ENCODE measurements at places on chromosomes 12 and 14.

GRCh38 chr14:94139006-94139405 lies 9.6 kb upstream of the IFI27L2 start:
- DNase-seq = no peak

DNA sequence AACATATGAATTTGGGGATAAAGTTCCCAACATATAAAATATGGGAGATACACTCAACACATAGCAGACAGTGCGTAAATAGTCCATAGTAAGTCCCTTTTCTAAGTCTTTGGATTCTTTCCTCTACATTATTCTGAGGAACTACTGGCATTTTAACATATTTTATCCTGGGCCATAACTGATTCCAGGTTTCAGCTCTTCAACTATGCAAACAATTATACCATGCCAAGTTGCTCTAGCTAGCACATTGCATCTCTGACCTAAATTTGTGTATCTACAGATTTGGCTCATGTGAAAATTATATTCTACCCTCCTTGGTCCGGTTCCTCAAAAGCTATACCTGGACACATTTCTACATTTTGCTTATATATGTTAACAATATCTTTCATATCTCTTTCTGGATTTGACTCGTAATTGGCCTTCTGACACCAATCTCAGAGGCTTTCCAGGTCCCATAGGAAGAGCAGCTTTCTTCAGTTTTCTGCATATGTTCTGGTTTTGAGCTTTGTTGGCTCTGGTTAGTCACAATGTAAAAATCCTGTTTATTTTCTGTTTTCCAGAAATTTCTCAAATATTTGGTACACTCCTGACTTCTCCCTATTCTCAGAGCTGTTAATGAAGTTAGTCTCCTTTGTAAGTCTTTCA lies 305.4 kb downstream of the BMP4 start:
- no peak for DNase-seq

DNA sequence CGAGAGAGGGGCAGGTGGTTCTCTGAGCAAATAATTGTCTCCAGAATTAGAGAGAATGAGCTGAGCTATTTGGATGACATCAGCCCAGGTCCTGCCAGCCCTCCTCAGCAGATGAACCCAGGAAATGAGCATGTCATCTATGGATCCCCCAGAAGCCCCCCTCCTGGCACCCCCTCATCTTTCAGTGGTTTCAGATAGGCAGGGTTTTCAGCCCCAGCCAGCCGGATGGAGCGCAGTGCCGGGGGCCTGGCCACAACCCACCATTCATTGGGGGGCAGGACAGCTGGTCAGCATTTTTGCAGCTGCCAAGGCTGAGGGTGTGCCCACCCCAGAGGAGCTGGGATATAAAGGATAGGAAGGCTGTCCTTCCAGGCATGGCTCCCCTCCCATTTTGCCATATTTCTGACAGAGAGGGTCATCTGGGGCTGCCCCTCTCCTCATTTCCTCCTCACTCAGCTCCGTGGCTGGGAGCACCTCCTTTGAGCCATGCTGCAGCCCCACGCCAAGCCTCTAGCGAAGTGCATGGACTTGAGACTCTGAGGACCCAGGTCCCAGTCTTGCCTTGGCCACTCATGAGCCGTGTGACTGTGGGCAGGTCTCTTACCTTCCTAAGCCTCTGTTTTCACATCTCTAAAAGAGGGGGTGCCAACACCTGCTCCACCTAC lies 6.0 kb upstream of the KRT71 start:
- no peak for DNase-seq

GRCh38 chr12:98332642-98333041 lies 182.7 kb upstream of the TMPO start:
- no peak for DNase-seq

DNA sequence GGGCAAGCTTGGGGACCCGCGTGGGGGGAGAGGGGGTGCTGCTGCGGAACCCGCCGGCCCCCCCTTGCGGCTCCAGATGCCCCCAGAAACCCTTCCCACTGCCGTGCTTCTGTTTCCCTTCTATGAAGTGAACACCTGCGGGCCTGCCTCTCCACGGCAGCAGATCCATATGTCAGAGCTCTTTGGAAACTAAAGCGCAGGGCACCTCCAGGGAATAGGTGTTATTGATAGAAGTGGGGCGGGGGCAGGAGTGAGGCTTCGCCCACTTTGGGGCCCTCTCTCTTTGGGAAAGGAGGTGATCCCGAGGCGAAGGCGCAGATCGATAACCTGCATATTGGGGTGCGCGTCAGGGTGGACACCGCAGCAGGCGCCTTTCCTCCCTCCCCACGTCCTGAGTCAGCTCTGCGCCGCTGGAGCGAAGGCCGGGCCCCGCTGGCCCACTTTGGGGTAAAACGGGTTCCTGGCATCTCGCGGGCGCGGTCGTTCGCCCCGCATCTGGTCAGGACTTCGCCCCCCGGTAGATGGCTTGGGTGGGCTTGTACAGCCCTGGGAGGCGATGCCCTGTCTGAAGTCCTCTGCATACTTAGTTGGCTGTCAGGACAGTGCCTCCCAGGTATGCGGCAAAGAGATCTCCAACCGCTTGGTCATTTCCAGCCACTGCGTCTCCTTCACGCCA lies 524 bp downstream of the KMT5A start:
- DNase-seq = peak; percentile 71

- DNase-seq = no peak
Observed at GRCh38 chr14:28780843-28781820, 14.5 kb downstream of the FOXG1 start.

DNA sequence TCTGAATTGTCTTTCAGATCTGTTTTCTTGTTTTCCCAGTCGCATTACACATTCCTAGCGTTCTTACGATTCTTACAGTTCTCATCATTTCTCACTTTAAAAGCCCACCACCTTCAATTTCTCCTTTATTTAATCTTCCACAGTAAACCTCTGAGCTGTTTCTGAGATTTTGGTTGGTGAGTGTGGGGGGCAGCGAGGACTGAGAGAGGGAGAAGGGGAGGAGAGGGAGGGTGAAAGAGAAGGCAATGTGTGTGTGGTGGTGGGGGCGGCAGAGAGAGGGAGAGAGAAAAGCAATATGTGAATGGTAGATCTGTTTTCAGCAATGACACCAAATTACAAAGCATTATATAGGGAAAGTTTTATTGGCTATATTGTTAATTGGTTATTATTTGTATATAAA lies 282.6 kb downstream of the SOX5 start:
- DNase-seq = no peak

- DNase-seq = no peak
Observed at GRCh38 chr14:68208218-68208617, 388.6 kb downstream of the RAD51B start.

DNA sequence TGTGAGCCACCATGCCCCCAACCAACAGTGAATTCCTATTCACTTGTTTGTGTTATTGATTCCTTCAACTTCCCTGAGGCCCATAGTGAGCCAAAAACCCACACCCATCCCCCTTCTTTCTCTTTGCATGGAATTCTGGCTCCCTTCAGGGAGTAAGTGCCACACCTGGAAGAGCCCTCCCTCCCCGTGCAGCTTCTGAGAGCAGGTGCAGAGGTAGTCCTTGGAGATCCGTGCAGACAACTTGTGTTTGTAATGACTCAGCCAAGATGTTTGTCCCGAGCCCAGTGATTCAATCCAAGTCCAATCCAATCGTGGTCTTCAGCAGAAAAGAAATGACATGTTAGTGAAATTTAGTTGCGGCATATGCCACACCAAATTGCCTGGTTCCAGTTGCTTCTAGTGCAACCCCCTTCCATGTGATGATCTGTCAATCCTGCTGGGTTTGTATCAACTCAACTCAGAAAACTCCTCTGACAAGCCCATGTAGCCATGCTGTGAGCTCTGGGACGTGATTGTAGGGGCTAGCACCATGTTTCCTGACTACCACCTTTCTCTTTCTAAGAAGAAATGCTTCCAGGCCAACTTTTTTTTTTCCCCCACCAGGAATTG lies 27.5 kb downstream of the GPRC5A start:
- DNase-seq = no peak

GRCh38 chr14:34439090-34439489 lies 22.9 kb downstream of the SPTSSA start:
- DNase-seq = no peak

DNA sequence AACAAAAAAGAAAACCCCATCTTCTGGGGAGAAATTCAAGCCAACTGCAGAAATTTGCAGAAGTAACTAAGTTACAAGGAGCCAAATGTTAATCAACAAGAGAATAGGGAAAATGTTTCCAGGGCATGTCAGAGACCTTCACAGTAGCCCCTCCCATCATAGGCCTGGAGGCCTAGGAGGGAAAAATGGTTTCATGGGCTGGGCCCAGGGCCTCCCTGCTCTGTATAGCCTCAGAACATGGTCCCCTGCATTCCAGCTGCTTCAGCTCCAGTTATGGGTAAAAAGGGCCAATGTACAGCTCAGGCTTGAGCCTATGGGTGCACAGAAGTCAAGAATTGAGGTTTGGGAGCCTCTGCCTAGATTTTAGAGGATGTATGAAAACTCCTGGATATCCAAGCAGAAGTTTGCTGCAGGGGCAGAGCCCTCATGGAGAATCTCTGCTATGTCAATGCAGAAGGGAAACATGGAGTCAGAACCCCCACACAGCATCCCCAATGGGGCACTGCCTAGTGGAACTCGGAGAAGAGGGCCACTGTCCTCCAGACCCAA lies 260.9 kb downstream of the DUSP6 start:
- DNase-seq = no peak

- no peak for DNase-seq
Observed at GRCh38 chr12:10131111-10131690, 1.2 kb upstream of the CLEC7A start.

DNA sequence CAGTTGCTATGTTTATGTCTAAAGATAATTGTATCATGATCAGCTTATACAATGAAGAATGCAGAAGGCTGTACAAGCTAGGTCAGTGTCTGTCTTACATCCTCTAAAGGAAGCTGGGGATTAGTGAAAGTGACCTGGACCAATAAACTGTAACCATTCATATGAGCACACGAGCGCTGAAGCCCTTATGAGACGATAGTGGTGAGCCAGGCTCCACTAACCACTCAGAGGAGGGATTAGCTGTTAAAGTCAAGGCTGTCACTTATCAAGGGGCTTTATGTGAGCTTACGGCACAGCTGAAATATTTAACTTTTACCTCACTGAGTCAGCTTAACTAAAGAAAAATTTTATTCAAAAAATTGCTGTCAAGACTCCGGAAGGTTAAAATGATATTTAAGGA lies 30.3 kb downstream of the NDUFA12 start:
- no peak for DNase-seq

- DNase-seq = no peak
Observed at GRCh38 chr12:92556141-92556540, 146.6 kb upstream of the PLEKHG7 start.

DNA sequence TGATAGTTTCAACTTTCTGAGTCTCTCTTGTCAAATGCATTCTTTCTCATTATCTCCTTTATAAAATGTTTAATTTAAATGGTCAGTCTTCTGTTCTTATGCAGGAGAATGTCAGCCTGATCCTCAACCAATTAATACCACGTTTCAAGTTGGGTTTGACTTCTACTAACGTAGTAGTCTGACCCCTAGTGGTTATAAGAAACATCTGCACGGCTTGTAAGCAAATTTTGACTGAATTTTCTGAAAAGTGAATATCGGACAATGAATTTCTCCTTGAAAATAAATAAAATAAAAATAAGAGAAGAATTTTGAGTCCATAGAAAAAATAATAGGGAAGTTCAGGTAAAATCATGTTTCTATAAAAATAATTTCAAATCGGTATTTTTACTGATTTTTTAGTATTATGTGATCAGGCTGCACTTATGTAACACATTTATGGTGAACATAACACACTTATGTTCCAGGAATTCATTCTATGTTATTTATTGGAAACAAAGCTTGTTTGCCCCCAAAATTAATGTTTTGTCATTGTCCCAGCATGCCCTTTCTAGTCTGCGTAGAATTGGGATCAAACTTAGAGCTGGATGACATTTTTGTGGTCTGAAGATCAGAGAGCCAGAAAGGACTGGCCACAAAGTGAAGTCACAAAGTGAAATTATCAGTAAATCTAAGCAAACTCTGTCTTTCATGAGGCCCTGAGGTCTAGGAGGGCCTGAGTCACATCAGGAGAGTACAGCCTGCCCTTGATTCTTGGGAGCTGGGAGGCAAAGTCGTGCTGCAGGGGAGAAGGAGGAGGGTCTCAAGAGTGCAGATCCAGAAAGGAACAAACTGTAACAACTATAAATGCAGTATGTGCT lies 101.2 kb upstream of the STXBP6 start:
- no peak for DNase-seq
